Coronary artery (tissue), 2 donors: ENCODE measurements at places on chromosomes 5 and 9.

GRCh38 chr9:3477236-3477834 lies 48.5 kb downstream of the RFX3 start:
- DNase-seq = no peak

- DNase-seq = no peak
These were observed 23.5 kb downstream of the PDGFRB start for GRCh38 chr5:150131978-150132694.

GRCh38 chr9:37192803-37193202 lies 72.4 kb downstream of the ZCCHC7 start:
- DNase-seq = no peak

DNA sequence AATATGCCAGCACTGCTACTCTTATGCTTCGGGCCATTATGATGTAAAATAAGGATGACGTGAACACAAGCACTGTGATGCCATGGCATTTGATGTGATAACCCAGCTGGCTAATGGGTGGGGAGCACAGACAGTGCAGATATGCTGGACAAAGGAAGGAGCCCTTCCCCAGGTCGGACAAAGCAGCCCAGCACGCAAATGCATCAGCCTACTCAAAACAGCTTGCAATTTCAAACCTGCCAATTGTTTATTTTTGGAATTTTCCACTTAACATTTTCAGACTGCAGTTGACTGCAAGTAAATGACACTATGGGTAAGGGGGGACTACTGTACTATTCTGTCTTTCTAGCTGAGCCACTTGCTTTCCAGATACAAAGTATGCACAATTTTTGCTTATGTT lies 181.3 kb downstream of the DCP2 start:
- no peak for DNase-seq

DNA sequence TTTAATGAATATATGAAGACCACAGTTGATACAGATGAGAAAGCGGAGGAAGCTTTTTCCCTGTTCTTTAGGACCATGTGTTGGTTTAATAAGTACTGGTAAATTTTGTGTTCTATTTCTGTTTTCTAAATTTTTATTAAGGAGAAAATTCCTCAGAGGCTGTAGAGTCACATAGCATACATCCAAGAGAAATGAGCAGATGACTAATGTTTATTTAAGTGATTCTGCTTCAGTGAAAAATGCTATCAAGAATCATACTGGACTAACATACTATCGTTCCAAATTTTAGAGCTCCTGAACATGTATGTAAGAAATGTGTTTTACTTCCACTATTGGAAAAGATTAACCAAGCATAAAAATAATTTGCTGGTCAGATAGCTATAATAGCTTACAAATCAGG lies 115.0 kb downstream of the KIAA1958 start:
- no peak for DNase-seq

- DNase-seq = no peak
These were observed 154.3 kb upstream of the RAI14 start for GRCh38 chr5:34501840-34502239.

DNA sequence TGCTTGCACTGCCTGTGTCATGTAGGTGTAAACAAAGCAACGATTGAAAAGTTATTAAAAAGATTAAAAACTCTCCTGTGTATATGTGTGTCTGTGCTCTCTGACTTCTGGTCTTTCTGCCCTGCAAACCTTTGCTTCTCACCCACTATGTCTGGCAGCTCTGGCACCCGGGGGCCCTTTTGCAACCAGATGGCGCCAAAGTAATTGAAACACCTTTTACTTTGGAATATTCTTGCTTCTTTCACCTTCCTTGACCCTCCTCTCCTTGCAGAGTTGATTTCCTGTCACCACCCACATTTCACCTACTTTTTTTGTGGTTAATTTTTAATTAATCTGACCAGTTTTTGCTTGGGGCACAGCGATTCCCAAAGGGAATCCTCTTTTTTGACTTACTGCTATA lies 275.5 kb downstream of the ARHGEF28 start:
- no peak for DNase-seq

DNA sequence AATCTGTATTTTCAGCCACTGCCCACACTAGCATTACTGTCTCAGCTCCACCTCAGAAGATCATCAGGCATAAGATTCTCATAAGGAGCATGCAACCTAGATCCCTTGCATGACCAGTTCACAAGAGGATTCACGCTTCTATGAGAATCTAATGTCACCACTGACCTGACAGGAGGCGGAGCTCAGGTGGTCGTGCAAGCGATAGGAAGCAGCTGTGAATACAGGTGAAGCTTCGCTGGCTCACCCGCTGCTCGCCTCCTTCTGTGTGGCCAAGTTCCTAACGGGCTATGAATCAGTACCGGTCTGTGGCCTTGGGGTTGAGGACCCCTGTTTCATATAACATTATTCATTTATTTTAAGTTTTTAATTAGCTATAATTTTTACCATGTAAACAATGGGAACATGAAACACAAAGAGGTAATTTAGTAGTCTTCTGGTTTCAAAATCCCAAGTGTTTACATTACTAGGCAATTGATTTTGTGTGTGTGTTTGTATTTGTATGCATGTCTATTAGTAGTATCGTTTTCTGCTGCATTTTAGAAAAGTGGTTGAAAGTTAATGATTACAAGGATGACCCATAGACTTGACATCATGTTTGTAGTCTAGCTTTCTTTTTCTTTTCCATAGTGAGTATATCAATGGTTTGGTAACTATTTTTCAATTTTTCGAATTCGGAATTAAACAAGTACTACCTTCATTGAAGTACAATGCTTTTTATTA lies 159.4 kb downstream of the TENT4A start:
- DNase-seq = peak; percentile 19

DNA sequence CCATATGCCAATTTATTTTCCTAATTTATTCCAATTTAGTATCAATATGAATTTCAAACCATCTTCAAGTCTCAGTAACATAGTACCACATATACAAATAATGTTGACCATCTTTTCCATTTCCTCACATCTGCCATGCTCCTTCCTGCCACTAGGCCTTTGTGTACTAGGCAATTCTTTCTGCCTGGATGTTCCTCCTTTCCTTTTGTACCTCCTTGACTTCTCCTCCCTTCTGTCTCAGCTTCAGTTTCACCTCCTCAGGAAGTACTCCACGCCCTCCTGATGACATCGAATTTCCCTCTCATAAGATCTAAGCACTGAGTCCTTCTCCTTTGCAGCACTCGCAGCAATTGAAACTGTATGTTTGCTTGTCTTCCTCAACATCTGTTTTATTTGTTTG lies 53.9 kb downstream of the MEF2C start:
- DNase-seq = no peak

DNA sequence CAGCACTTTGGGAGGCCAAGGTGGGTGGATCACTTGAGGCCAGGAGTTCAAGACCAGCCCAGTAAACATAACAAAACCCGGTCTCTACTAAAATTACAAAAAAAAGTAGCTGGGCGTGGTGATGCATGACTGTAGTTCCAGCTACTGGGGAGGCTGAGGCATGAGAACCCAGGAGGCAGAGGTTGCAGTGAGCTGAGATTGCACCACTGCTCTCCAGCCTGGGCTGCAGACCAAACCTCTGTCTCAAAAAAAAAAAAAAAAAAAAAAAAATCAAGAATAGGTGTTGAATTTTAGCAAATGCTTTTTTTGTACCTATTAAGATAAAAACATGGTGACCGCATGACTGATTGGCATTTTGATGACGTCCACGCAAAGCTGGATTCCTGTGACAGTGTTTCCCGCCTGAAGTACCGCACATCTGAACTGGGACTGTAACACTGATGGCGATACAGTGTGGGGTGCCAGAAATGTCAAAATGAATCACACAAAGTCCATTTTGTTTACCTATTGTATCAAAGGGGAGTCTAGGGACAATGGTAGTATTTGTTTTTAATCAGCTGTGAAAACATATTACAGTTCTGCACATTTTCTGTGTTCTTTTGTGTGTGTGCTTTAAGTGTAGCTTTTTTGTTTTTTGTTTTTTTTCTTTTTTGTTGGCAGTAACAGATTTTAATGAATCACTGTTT lies 23.2 kb upstream of the TBC1D9B start:
- DNase-seq = no peak
